DMS 273 treated with DMSO at 0.1 percent for 48 hours (cell line): ENCODE measurements at places on chromosomes 13 and 19.

DNA sequence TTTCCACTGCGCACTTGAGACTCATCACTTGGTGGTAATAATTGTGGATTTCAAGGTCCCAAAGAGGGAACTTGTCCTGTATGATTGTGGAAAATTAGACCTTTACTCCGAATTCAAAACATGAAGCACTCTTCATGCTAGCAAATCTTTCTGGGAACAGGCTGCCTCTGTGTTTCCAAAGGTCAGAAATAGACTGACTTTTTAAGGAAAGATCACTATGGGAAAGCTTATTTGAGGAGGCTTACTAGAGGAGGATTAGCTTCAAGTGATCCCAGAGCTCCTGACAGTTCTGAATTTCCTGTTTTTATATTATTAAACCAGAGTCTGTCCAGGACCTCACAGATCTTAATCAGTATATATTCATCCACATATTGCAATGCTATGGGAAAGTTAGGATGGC is 5.5 kb downstream of the WDFY2 start:
- no peak for DNase-seq

- DNase-seq, result no peak
Observed at GRCh38 chr19:41690801-41691065, 2.7 kb upstream of the CEACAM7 start.

DNA sequence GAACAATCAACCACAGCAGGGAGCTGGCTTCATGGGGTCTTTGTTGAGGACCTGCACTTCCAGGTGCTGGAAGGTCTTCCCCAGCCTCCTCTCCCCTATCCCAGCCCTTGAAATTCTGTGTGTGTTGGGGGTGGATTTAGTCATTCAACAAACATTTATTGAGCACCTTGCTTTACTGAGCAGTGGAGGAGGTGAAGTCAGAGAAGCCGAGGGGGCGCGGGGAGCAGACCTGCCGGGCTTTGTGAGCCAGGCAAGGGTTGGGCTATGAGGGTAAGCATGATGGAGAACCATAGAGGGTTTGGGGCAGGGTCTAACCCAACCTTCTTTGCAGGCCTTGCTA is 3.5 kb upstream of the C19orf85 start:
- DNase-seq, result no peak

DNA sequence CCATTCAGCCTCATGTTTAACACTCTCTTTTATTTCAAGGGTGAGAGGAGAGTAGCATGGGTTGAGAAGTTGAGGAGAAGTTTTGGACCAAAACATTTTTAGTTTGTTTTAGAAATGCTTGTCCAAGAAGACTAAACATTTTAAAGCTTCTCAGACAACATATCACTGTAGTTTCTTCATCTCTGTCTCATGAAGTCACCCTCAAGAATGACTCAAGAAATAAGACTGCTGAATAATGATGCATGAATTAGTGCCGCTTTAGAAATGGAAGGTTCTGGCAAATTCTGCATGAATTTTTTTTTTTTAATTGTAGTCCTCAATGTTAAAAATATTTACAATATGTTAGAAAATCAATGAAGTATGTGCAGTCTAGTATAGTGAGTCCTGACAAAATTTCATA is 422.7 kb upstream of the ARGLU1 start:
- DNase-seq, result no peak

GRCh38 chr13:107843281-107843680 is 372.1 kb downstream of the LIG4 start:
- no peak for DNase-seq

- no peak for DNase-seq
Observed at GRCh38 chr13:41007744-41008128, 11.4 kb downstream of the ELF1 start.

DNA sequence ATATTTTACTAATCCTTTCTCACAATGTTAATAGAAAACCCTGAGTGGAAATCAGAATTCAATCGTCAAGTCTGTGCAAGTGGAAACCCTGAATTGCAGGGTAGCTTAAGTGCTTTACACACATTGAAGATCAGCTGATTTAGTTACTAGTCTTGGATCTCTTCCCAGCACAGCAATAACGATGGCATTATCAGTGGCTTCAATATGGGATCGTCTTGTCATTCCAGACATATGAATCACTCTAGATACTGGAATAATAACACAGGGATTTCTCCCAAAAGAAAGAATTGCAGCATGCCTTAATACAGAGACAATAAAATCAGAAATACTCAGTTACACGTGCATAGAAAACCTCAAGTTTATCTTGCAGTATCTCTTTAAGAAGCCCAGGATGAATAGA is 12.6 kb upstream of the METTL21C start:
- DNase-seq, result no peak

- DNase-seq, result no peak
Observed at GRCh38 chr19:4112367-4112766, 11.6 kb downstream of the MAP2K2 start.

DNA sequence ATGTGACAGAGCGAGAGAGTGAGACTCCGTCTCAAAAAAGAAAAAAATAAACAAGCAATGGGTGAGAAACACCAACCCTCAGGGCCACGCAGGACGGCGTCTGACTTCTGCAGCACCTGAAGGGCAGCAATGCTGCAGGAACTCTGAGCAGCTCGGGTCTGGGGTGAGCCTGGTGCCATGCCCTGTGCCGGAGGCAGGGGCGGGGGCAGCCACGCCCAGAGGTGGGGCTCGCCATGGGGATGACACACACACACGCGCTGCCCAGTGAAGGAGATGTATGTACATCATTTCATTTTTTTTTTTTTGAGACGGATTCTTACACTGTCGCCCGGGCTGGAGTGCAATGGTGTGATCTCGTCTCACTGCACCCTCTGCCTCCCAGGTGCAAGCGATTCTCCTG is 24.3 kb downstream of the GPX4 start:
- no peak for DNase-seq

DNA sequence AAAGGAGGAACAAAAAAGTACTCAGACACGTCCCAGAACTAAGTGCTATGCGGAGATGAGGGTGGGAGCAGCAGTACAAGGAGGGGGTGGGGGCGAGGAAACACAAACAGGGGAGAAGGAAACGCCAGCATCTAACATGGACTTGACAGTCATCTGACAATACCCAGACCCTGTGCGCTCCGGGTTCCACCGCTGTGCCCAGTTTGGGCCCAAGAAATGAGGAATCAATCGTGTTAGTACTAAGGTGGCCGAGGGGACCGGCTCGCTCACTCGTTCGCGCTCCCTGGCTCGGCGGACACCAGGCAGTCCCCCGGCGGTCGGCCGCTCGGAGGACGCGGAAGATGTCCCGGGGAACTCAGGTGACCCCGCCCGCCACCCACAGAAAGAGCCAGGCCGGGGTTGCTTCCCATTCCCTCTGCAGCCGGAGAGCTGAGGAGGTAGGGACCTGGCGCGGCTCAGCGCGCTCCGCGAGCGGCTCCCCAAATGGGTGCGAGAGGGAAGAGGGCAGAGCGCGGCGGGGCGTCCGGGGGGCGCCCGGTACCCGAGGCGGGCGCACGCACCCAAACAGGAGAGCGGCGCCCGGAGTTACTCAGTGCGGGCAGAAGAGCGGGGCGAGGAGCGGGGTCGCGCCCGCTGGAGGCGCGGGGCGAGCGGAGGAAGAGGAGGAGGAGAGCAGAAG is 616 bp downstream of the TSHZ3 start:
- no peak for DNase-seq

DNA sequence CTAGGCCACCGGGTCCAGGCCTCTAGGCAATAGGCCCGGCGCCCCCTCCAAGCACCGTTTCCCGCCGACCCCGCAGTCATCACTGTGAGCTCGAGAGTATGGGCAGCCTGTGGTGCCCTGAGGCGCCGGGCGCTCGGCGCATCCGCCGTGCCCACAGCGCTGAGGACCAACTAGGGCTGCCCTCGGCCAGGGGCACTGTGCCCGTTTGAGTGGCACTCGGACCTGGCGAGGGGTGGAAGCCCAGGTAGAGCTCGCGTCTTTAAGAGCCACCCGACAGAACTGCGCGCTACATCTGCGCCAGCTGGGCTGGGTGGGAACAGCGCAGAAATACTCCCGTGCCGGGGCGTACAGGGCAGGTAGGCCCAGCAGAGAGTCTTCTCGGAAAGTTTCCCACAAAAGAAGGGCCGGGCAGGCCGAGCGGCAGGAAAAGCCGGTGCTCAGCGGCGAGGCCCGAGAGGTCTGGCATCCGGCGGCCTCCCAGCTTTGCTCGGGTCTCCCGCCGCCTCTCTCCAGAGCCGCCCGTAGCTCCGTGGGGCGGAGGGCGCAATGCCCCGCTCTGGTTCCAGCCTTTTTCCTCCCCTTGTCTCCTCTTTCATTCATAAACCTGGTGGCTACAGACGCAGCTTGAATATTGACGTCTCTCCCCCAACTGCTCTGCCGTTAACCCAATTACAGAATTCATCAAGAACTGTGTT is 5.4 kb upstream of the SOX1 start:
- no peak for DNase-seq

- DNase-seq, result no peak
Observed at GRCh38 chr19:2812414-2813234, 7.0 kb upstream of the ZNF554 start.

DNA sequence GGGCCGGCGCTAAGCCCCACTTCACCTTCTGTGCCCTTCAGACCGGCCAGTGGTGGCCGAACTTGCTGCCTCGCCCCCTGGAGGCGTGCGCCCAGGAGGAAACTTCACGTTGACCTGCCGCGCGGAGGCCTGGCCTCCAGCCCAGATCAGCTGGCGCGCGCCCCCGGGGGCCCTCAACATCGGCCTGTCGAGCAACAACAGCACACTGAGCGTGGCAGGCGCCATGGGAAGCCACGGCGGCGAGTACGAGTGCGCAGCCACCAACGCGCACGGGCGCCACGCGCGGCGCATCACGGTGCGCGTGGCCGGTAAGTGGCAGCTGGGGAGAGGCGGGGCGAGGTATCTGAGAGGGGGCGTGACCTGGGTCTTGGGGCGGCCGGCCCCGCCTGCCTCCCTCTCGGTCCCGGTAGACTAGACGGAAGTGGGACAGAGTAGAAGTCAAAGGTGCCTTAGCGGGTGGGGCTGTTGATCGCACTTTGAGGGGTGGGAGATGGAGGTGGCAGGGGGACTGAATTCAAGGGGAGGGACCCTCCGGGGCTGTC is 5.6 kb downstream of the ICAM5 start:
- no peak for DNase-seq
